ENCODE measurements at places on chromosomes 2 and 18.

GRCh38 chr18:61896757-61897156 lies 4.0 kb upstream of the RNF152 start:
- no peak for DNase-seq

DNA sequence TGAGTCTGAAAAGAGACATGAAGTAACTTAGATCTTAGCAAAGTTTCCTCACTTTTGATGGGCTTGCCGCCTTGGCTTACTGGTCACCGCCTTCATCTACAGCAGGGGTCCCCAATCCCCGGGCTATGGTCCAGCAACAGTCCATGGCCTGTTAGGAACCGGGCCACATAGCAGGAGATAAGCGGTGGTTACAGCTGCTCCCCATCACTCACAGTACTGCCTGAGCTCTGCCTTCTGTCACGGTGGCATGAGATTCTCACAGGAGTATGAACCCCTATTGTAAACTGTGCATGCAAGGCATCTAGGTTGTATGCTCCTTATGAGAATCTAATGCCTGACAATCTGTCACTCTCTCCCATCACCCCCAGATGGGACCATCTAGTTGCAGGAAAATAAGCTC lies 72.9 kb downstream of the BIN1 start:
- DNase-seq: no peak

- no peak for DNase-seq
These were observed 227.6 kb upstream of the ETAA1 start for GRCh38 chr2:67169417-67170140.

- no peak for DNase-seq
These were observed 2.8 kb downstream of the PHLPP1 start for GRCh38 chr18:62717925-62718800.
